ENCODE measurements at places on chromosomes 2 and 18.

DNA sequence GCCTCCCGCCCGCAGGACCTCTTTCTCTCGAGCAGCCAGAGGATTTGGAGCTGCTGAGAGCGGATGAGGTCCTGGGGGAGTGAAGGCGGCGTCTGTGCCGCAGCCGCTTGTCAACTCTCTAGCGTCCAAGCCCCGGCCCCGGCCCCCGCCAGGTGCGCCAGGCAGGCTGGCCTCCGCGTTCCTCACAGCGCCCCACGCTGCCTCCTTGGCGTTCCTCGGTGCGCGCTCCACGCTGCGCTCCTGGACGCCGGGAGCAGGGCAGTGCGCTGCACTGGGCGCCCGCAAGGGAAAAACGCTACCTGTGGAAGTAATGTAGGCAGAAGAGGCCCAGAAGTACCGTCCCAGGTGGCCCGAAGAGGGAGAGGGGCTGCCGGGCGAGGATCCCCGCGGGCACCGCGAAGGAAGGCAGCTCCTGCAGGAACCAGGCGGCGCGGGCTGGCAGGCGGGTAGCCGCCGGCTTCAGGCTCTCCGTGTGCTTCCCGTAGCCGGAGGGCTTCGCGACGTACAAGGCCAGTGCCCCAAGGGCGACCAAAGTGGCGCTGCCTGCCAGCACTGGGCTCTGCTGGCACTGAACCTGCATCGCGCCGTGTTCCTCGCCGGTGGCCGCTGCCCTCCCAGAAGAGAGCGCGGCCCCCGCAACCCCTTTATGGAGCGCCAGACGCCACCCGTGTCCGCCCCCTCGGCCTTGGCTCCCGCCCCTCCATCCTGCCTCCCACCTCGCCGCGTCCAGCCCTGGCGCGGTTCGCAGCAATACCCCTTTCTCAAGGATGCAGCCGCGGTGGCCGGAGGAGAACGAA, at the start of gene SRD5A2:
Gene SRD5A2, minus strand, starts transcription at position 618 of the 797 bp plus-strand sequence. Its CDS starts 38 bp downstream, at position 580.
- DNase-seq = no peak

DNA sequence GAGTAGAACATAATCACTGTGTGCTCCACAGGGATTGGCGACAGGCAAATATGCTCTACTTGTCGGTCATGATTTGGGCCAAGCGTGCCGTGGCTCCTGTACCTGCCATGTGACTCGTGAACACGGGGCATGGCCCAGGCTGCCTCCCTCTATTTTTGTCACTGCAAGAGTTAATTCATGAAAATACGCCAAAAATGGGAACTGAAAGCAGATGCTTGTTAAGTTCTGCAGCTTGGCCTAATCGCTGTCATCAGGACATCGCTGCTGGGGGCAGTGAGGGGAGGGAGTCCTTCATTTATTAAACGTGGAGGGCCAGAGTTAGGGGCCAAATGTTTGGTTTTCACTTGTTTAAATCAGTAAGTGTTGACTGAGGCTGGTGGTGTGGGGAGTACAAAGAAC, 177.8 kb downstream of the BCL2 start:
- no peak for DNase-seq

DNA sequence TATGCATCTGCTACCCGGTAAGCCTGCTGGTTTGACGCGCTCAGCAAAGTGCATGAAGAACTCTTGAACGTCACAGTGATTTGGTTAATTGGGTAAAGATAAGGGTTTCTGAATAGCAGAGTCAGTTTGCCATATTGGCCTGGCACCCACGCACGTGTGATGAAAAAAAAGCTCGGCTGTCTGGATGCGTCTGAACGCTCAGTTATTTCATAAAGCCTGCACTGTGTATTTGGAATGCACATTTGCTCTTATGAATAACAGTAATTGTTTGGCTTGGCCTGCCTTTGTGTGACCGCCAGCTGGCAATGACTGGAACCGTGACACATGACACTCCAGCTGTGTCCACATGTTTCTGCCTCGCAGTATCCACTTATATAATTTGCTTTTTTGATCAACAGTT, 129.2 kb upstream of the MEIS1 start:
- no peak for DNase-seq

DNA sequence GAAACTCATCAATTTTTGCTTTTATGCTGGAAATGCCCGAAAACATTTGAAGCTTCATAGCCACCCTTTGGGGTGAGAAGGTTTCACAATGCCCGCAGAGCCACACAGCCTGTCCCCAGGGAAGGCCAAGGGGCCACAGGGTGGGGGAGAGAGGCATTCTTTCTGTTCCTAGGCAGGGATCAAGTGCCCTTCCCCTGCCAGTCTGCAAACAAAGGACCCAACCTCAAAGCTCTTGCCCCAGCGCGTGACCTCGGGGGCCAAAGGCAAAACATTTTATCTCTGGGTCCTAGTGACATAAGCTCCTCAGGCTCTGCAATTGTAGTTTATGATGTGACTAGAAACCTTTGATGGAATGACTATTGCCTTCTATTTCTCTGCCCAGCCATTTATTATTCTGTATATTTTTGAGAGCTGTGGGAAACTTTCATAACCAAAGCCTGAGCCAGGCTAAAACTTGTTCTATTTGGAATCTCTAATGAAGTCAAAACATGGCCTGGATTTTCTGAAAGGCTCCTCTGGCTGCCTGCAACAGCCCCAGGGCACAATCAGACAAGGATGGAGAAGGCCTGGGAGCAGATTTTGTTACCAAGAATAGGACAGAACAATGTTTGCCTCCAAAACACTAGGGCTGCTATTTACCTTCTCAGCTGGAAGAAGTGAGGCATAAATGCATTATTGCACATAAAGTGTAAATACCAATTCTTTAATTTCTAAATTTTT, 137.2 kb upstream of the KCTD1 start:
- peak; percentile 1 for DNase-seq

DNA sequence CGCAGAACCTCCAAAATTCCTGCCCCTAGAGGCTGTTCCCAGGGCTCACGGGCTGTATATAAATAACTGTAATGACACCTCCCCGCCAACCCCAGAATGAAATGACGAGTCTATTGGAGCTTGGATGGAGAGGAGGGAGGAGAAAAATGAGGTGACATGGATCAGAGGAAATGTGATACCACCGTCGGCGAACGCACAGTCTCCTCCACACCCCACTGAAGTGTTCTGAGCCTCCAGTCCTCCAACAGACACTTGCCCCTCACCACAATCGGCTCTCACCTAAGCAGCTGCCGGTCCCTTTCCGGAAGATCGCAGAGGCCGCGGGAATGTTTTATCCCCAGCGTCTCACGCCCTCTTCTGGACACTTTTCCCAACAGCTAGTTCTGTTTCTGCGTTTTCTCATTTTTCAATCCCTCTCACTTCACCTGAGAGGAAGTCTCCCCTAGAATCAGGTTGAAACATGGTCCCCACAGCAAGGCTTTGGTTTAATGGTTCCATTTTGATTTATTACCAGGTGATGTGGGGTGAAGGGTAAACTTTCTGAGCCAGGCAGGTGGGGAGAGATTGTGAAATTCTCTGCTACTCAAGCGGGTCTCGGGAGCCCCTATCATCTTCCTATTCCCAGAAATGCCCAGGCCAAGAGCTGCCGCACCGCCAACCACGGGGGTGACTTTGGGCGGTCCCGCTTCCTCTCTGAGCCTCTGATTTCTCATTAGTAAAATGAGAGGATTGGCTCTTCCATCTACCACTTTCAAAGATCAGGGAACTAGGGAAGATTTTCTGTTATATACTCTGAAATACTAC, 9.1 kb upstream of the MYO5B start:
- peak; percentile 46 for DNase-seq

- DNase-seq = no peak
Observed at GRCh38 chr18:61892683-61893308, at the start of gene RNF152. Gene RNF152 (minus strand): TSS chr18:61893007. CDS start chr18:61816463, 76,544 bp downstream.

GRCh38 chr2:75053484-75054112, 95.2 kb downstream of the POLE4 start:
- DNase-seq = peak; percentile 65

- no peak for DNase-seq
Observed at GRCh38 chr2:76429374-76429773, 718.7 kb upstream of the GCFC2 start.

DNA sequence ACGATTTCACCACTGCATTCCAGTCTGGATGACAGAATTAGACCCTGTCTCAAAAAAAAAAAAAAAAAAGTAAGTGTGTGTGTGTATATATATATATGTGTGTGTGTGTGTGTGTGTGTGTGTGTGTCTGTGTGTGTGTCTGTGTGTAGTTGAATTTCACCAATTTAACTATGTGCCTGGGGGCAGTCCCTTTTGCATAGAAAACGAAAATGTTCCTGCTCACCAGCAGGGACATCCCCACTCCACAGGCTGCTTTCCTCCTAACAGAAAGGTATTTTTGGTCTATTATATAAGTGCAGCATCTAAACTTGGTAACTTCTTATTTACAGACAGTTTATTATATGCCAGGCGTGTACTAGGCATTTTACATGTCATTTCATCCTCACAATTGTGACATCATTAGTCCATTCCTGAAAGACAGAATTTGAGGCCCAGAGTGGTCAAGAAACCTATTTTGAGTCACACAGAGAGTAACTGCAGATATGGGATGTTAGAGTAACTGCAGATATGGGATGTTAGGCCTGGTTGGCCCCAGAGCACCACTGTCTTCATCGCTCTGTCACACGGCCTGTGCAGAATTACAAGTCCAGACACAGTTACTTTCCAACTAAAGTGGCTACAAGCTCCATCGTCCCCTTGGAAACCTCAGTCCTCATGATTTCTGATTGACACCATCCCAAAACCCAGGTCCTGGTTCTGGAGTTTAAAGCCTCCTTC, 9.3 kb upstream of the TTL start:
- no peak for DNase-seq

DNA sequence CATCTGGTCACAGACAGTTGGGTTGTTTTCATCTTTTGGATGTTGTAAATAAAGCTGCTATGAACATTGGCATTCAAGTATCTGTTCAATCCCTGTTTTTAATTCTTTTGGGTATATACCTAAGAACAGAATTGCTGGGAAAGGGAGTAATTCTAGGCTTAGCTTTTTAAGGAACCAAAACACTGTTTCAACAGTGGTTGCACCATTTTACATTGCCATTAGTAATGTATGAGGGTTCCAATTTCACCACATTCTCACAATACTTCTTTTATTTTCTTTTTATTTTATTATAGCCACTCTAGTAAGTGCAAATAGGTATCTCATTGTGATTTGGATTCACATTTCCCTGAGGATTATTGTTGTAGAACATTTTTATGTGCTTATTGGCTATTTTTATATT, 108.9 kb upstream of the GLS start:
- DNase-seq = no peak

- DNase-seq = no peak
Observed at GRCh38 chr2:10407432-10407831, 40.7 kb downstream of the ODC1 start.

GRCh38 chr18:9629709-9630108, 15.3 kb upstream of the PPP4R1 start:
- no peak for DNase-seq

DNA sequence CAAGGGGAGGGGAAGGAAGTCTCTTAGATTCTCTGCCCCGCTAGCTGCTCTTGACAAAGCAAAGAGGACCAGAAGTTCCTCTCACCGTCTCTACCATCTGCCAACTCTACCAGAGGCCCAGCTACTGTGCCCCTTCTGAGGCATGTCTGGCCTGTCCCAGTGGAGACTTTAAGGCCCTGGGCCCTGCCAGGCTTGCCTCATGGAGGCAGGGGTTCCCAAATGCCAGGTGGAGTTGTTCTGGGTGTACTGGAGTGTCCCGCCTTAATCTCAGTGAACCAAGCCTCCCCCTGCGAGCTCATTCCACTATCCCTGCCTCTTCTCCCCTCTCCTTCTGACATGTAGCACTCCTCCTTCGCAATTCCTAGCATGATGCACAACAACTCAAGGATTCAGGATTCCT, 2.2 kb downstream of the HOXD12 start:
- no peak for DNase-seq

DNA sequence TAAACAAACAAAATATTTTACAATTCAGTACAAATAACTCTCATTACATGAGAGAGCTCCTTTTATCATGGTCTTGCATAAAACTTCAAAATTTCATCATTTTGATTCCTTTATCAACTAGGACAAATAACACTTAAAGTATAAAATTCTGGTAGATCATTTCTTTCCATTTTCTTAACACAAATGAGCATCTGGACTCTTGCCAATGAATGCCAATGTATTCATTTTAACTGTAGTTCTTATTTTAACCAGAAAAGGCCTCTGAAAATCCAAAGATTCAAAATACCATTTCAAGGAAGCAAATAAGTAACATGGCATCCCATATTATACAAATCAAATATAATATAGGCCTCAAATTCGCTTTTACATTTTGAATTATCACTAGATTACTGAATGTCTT, 13.8 kb upstream of the POU3F3 start:
- DNase-seq = no peak

- no peak for DNase-seq
Observed at GRCh38 chr2:1869248-1869647, 124.9 kb upstream of the PXDN start.

DNA sequence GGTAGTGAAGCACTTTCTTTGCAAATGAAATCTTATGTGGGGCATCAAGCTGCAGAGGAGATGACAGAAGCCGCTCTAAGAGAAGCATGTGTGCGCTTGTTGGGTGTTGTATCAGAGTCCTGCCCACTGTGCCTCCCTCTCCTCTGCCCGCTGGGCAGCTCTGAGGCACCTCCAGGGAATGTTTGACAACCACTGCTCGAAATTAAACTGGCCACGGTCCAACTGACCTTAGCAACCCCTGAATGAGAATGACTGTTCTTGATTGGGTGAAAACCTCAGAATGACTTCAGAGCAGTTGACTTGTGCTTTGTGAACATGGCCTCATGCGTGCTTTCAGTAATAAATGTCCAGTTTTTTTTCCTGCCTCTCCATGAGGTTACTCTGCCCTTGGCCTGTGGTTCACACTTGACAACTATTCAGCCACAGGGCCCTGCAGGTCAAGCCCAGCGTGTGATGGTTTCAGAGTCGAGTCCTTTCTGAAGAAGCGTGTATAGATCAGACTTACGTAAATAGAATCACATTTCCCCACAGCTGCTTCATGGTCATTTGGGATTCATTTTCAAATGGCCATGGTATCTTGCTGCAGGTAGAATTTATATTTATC, 94.9 kb downstream of the SLC4A3 start:
- peak; percentile 60 for DNase-seq

GRCh38 chr2:151826737-151827157, 1.5 kb downstream of the ARL5A start:
- DNase-seq = no peak

DNA sequence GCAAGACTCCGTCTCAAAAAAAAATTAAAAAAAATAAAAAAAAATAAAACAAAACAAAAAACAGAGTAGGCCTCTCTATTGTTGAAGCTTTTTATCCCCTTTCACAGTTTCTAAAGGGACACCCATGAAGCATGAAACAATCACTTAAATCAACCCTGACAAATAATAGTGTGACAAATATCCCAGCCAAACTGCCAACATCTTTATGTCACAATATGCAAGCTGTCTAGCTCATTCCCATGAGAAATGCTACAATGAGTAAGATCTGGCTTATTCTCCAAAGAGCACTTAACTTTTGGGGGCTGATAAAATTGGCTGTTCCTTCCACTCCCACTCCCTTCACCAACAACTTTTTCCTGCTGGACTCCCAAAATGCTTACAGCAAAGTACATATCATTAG, 21.7 kb upstream of the ABCA12 start:
- no peak for DNase-seq
